ENCODE measurements at places on chromosomes 1 and 21.

GRCh38 chr21:19244502-19245187 lies 841.1 kb upstream of the TMPRSS15 start:
- DNase-seq, result no peak

- DNase-seq, result no peak
Measured at GRCh38 chr1:76866566-76866965, 714 bp upstream of the ST6GALNAC5 start.

DNA sequence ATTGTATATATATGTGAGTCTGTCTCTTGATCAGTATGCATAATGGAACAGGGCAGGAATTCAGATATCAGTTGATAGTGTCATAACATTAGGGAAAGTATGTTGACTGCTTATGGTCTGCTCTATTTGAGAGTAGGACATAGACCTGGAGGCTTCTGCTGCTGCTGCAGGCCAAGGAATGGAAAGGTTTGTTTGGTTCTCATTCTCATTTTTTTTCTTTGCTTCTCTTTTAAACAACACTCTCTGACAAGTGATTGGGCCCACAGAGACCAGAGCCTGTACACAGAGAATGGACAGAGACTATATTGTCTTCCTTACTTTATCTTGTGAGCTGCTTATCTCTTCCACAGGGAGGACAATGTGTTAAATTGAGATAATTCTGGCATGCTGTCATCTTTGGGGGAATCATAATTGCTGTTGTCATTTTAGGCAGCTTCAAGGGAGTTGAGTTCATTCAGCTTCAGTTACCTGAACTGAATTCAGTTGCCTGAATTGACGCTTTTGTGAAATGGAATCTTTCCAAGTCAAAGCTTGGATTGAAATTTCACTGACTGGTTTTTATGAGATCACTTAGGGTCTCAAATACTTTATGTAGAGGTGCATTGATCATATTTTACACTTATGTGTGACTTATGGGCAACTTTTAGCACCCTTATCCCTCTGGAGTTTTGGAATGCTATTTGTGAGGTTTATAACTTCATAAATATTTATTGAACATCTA lies 16.9 kb downstream of the CAP1 start:
- no peak for DNase-seq

DNA sequence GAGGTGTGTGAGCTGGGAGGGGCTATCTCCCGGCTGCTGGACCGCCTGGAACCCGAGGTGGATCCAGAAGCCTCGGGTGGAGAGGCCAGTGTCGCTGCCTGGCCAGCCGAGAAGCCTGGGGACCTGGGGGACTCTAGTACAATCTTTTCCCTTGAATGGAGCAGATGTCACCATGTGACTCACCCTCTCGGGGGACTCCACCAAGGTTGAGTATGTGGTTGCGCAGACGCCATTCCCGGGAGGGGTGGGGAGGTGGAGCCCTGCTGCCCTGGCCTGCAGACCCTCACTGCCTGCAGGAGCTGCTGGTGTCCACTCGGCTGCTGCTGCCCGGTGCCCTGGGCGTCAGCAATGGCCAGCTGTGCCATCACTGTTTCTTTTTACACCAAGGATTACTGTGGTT lies 40.3 kb downstream of the TP73 start:
- DNase-seq, result no peak

DNA sequence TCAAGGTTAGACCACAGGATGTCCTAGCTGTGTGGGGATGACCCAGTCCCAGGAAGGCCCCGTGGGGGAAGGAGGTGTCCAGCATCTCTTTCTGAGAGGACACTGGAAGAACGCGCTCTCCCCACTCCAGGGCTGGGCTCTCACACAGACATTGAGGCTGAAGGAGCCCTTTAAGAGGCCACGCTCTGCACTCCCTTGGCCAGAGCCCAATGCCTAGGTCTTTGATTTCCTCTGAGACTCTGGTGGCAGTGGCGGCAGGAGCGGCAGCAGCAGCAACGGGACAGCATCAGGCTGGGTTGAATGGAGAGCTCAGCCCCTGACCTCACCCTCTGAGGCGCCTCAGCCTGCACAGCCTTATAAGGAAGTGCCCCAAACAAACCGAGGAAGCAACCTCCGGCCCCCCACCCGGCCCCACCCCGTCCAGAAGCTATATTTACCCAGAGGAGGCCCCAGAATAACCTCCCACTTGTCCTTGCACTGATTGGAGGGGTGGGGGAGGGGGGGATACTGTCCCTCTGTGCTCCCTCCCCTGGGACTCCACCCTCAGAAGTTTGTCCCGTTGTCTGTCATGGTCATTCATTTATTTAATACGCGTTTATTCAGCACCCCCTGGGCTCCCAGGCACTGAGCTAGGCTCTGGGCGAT lies 12.3 kb downstream of the NES start:
- DNase-seq, result peak; percentile 76

GRCh38 chr1:223827193-223827663 lies 18.5 kb downstream of the TP53BP2 start:
- DNase-seq, result no peak

GRCh38 chr1:100445565-100445964 lies 92.4 kb upstream of the GPR88 start:
- no peak for DNase-seq

All from right hindlimb (tissue), 1 donor.